SHP77 treated with DMSO at 0.1 percent for 48 hours (cell line): ENCODE measurements at places on chromosomes 1 and 21.

DNA sequence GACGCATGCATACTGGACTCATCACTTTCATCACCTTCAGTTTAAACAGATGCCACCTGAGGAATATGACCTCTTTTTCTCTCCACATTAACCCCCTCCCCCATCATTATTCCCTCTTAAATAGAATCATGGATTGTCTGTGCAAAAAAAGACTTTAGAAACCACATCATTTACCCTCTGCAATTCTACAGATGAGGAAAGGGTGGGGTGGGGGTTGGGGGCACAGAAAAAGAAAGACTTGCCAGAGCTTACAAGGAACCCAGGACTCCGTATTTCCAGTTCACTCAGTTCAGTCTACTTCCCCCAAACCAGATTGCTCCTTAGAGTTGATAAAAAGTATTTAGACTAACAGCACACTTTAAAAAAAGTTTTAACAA lies 26.2 kb upstream of the NFIA start:
- peak; percentile 48 for DNase-seq

DNA sequence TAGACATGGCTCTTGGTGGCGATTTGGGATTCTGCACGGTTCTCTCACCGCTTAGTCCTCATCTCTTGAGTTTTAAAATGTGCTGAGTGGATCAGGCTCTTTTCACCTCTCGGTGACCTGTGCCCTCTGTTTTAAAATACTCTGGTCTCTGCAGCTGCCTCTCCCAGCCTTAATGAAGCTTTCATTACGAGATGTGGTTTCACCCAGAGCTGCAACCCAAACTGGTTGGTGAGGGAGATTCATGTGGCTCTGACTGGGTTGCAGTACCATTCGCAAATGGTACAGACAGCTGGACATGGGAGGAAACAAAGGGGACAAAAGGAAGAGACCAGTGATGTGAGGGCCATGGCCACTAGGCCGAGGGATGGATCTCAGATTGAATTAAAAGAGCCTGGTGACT lies 258.9 kb downstream of the ASTN1 start:
- no peak for DNase-seq

DNA sequence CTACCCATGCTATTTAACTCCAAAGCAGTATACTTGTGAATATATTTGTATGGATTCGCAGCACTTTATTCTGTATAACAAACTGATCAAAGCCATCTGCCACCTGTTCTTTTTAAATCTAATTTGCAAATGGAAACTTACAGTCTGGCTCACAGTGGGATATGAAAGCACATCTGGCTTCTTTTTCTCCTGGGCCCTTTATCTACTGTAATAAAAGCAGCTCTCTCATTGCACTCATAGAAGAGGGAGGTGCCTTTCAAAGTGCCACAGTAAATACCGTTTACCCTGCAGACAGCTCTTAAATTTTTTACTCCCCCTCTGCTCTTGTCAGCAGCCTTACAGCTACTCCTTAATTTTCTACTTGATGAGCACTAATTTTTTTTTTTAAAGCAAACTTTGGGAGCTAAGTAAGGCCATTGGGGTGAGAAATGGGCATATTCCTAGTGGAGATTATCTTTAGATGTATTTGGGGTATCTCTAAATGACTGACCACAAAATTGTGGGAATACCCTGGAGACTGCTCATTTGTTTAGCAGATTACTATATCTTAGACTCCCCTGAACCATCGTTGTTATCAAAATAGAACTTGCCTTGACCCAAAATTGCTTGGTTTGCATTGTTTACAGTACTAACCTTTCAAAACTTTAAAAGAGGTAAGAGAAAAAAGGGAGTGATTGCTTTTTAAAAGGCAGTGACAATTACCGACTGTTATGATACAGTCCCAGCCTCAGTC lies 110.1 kb downstream of the VPS13D start:
- no peak for DNase-seq

DNA sequence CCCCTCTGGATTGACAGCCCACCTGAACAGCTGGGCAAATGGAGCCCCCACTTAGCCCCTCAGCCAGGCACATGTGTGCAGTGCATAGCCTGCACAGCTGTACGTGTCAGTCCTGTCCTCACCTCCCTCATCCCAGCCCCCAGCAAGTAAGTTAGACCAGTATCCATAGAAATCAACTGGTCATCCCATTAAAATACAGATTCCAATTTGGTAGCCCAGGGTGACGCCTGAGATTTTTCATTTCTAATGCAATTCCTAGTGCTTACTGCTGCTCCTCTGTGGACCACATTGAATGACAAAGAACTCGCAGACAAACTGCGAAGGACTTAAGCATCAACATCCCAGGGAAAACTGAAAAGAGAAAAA lies 99.0 kb upstream of the GJB5 start:
- no peak for DNase-seq

- no peak for DNase-seq
Measured at GRCh38 chr1:83799594-83799993, 199.3 kb downstream of the TTLL7 start.

DNA sequence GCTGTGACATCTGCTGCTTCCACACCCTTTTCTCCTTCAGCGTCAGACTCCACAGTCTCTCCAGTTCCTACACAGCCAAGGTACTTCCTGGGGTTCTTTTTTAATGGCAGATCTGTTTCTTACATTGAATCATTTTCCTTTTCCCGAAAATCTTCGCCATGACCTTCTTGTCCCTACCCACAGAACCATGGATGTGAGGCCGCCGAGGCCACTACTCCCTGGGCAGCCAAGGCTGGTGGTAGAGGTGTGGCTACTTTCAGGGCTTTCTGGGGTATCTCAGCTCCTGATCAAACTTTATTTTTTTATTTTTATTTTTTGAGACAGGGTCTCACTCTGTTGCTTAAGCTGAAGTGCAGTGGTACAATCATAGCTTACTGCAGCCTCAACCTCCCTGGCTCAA lies 9.5 kb upstream of the LIN9 start:
- DNase-seq: no peak

DNA sequence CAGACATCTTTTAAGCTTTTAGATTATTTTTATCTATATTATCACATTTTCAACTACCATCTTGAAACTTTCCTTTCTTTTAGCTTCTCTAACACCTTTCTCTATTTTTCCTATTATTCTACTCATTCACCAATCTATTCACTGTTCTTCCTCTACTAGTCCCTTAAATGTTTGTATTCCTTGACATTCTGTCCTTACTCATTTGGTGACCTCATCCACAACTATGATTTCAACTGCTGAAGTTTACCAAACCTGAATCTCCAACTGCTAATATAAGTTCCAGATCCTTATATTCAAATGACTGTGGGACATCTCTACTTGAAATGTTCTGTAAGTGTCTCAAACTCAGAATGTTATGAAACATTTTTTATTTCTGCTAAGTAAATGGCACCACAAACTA lies 49.2 kb downstream of the TUT4 start:
- no peak for DNase-seq

- no peak for DNase-seq
Measured at GRCh38 chr1:162030759-162031280, 7.2 kb upstream of the OLFML2B start.

- no peak for DNase-seq
Measured at GRCh38 chr21:36841866-36842265, 124.6 kb downstream of the HLCS start.

GRCh38 chr1:156194300-156194652 lies 372 bp downstream of the SLC25A44 start:
- DNase-seq: no peak

DNA sequence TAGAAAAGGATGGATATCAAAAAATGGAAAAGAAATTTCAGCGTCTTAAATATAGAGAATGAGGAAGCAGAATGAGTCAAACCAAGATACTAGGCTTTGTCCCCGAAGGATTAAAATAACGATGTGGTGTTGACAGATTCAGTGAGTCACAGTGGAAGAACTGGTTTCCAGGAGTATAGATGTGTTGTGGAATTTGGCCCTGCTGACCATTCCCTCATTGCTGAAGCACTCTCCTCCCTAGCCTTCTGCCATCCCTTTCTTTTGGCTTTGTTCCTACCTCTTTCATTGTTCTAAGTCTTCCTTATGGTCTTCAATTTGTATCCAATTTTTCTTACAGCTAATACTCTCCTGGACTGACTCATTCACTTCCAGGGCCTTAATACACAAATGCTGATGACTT lies 23.1 kb upstream of the USP25 start:
- no peak for DNase-seq

GRCh38 chr1:201655243-201655642 lies 116.3 kb downstream of the NAV1 start:
- DNase-seq: no peak

GRCh38 chr1:46718340-46718726 lies 581 bp downstream of the EFCAB14 start:
- no peak for DNase-seq

GRCh38 chr1:94481473-94481933 lies 60.1 kb downstream of the F3 start:
- peak; percentile 14 for DNase-seq

DNA sequence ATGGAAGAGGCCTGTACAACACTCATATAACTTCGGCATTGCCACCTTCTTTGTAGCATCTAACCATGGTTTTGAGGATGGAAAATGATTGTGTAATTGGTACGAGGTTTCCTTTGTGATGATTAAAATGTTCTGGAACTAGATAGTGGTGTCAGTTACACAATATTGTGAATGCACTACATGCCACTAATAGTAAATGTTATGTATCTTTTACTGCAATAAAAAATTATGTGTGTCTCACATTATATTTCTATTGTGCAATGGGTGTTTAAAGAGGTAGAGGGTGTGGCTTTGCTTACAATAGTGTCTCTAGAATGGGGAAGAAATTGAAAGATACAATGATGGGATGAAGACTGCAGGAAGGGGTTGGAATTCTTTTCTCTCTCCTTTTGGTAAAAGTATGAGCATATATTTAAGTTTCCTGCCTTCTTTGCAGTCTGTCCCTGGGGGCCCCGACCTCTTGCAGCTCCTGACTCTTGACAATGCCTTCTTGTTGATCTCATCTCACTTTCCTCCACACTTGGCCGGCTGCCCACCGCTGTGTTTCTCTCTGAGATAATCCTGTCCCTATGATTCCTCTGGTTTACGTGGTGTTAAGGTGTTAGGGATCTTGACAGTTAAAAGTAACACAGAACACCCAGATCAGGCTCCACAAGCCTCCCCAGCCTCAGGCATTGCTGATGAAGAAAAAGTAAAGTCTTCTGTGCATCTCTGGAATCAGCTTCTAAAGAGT lies 39.3 kb downstream of the MTARC1 start:
- no peak for DNase-seq

- DNase-seq: no peak
Measured at GRCh38 chr1:160025314-160025713, 6.5 kb downstream of the PIGM start.

GRCh38 chr1:31657972-31658510 lies 13.4 kb upstream of the PEF1 start:
- DNase-seq: no peak

- no peak for DNase-seq
Measured at GRCh38 chr1:21903638-21904453, 33.3 kb downstream of the HSPG2 start.

DNA sequence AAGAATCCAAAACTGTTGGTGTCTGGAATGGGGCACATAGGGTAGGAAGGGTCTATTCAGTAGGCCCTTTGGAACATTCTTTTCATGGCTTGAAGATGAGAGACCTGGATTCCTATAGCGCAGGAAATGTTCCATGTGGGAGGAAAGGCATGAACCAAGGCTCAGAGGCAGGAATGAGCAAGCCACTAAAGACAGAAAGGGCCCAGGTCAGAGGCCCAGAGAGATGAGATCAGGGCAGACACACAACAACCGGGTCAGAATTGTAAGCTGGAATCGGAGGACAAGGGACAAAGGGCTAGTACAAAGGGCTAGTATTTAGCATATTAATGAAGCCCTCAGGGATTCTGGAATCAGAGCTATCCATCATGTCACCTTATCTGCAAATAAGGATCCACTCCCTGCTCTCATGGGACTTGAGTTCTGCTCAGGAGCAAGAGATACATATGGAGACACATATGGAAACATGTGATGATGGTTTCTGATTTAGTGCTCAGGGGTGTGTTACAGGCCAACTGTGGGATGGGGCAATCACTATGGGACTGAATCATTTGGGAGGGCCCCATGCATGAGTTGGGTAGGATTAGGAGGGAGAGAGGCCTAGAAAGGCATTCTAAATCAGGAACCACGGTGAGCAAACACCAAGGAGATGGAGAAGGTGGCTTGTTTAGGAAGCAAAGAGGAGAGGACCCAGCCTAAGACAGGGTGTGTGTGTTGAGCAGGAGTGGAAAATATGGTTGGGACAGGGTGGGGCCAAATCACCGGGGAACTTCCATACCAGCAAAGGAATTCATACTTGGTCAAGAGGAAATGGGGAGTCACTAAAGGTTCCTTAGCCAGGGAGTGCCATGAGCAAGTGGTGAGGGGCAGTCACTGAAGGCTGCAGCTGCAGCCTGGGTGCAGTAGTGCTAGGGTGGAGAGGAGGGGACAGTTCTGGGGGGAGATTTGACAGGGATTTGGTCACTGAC lies 8.6 kb downstream of the NECTIN4 start:
- DNase-seq: no peak

DNA sequence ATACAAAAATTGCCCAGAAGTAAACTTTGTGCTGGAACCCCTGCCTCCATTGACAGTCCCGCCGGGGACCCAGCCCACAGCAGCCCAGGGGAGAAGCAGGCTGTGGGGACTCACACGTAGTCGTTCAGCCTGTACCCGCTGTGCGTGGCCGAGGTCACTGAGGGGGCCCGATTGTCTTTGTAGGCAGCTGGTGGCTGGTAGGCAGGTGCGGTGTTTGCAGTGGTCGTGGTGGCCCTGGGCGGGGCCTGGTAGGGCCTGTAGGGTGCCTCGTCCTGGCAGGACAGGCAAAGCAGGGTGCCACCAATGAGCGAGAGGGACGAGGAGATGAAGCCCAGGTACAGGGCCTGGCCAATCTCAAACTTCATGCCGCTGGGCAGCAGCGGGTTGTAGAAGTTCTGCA lies 19.1 kb downstream of the CLDN14 start:
- DNase-seq: no peak

DNA sequence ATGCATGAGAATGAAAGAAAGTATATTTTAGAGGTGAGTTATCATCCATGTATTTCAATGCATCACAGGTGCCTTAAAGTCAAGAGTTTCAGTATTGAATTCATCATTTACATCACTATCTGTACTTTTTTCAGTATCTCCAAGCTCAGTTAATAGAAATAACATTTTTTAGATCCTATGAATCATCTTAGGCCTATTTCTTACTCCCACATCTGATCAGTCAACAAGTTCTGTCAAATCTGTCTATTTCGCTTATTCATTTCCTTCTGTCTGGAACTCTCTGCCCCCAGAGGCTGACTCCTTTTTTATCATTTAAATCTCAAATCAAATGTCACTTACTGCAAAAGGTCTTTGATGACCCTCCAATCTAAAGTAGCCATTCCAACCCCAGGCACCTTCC lies 295.2 kb downstream of the LRRC7 start:
- DNase-seq: no peak

- no peak for DNase-seq
Measured at GRCh38 chr1:13996334-13996733, 296.3 kb downstream of the PRDM2 start.

- no peak for DNase-seq
Measured at GRCh38 chr21:20030390-20030789, 967.8 kb upstream of the NCAM2 start.

GRCh38 chr1:234893359-234893724 lies 235.3 kb downstream of the TOMM20 start:
- DNase-seq: no peak
